ENCODE measurements at places on chromosomes 2 and 18.

GRCh38 chr2:75211266-75211770, 12.0 kb upstream of the TACR1 start:
- H3K36me3 ChIP-seq: no peaks in the 10 kb centered on the region
- no peaks in the 10 kb centered on the region for H3K4me1 ChIP-seq
- no peak overlapping the region for H3K27ac ChIP-seq
- no peaks in the 10 kb centered on the region for H3K27me3 ChIP-seq

DNA sequence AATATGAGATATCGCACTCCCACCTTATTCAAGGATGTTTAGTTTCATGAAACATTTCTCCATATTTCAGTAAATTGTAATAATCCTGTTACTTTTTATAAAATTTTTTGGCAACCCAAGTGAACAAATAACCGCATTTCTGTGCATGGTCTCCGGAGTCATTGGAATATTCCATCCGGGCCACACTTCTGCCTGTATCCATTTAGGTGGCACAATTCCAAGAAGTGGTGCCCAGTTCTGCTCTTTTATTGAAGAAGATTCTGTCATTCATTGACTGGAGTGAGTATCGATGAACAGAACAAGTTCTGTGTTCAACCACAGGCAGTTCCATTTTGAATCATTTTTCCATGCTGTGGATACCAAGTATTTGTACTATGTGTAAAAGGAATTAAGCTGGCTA, 26.6 kb upstream of the ICOS start:
- H3K27ac ChIP-seq: peak overlapping the region; percentile 9
- H3K27me3 ChIP-seq: no peaks in the 10 kb centered on the region
- H3K4me3 ChIP-seq: no peak overlapping the region
- H3K36me3 ChIP-seq: no peaks in the 10 kb centered on the region
- no peak for DNase-seq

GRCh38 chr2:5474716-5475115, 217.5 kb upstream of the SOX11 start:
- H3K27ac ChIP-seq: no peak overlapping the region
- H3K4me3 ChIP-seq: no peak overlapping the region
- no peaks in the 10 kb centered on the region for H3K36me3 ChIP-seq
- no peaks in the 10 kb centered on the region for H3K4me1 ChIP-seq
- peak; percentile 88 for DNase-seq

- no peaks in the 10 kb centered on the region for H3K27me3 ChIP-seq
- no peak for DNase-seq
- H3K4me3 ChIP-seq: no peak overlapping the region
- no peak overlapping the region for H3K27ac ChIP-seq
- H3K36me3 ChIP-seq: peaks cover 32% of the 10 kb centered on the region
- no peaks in the 10 kb centered on the region for H3K4me1 ChIP-seq
Observed at GRCh38 chr2:218755198-218755566, 26.8 kb upstream of the CYP27A1 start.

GRCh38 chr2:238551091-238551490, 124.4 kb downstream of the ASB1 start:
- H3K27me3 ChIP-seq: no peaks in the 10 kb centered on the region
- no peaks in the 10 kb centered on the region for H3K36me3 ChIP-seq
- H3K4me1 ChIP-seq: peaks cover 6% of the 10 kb centered on the region

DNA sequence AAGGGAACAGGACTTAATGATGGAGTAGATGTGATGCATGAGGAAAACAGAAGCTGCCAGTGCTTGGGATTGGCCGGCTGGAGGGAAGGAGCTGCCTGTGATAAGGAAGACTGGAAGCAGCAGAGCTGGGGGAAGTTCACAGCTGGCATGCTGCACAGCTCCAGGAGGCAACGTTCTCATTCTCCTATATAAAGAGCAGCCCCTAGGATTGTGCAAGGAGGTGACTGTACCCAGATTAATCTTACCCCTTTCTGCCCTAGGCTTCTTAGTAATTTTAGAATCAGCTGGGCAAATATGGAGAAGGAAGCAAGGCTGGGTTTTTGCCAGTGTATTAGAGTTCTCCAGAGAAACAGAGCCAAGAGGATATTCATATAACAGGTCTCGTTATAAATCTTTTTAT, 155.8 kb downstream of the ALPK2 start:
- no peak for DNase-seq
- H3K36me3 ChIP-seq: no peaks in the 10 kb centered on the region
- no peak overlapping the region for H3K27ac ChIP-seq
- H3K4me1 ChIP-seq: no peaks in the 10 kb centered on the region

GRCh38 chr18:30811580-30811979, 231.0 kb downstream of the DSC3 start:
- no peak overlapping the region for H3K4me3 ChIP-seq
- no peak overlapping the region for H3K27ac ChIP-seq
- DNase-seq: no peak
- H3K4me1 ChIP-seq: no peaks in the 10 kb centered on the region
- no peaks in the 10 kb centered on the region for H3K27me3 ChIP-seq

DNA sequence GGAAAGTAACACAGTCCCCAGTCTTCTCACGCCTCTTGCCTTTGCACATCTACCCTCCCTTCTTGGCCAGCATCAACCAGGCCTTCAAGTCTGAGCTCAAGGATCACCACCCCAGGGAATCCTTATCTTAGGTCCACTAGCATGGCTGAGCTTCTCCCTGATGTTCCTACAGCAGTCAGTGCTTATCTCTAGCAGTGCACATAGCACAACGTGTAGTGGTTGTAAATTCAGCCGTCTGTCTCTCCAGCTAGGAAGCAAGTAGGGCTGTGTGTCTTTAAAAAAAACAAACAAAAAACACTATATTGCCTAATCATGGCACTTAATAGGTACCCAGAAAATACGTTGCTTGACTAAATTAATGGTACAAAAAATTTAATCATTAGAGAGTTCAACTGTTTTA, 29.2 kb downstream of the KCNG3 start:
- no peaks in the 10 kb centered on the region for H3K36me3 ChIP-seq
- H3K27ac ChIP-seq: no peak overlapping the region
- H3K27me3 ChIP-seq: no peaks in the 10 kb centered on the region
- no peaks in the 10 kb centered on the region for H3K4me1 ChIP-seq
- DNase-seq: no peak

DNA sequence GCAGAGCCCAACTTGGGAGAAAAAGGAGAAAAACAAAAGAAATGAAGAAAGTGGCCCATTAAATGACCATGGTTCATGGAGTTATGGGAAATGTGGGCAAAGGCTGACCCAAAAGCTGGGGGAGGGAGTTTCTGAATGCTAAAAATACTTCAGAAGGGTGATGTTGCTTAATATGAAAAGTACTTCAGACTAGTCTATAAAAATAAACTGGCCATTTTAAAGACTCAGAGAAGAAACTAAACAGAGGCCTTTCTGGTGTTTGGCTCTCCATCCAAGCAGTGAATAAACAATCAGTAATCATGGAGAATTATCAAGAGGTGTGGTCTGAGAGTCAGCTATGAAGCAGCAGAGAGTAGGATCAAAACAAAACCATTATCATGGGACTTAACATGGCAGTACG, 160.8 kb upstream of the MAPRE2 start:
- H3K27me3 ChIP-seq: no peaks in the 10 kb centered on the region
- no peak overlapping the region for H3K27ac ChIP-seq
- H3K4me3 ChIP-seq: no peak overlapping the region

DNA sequence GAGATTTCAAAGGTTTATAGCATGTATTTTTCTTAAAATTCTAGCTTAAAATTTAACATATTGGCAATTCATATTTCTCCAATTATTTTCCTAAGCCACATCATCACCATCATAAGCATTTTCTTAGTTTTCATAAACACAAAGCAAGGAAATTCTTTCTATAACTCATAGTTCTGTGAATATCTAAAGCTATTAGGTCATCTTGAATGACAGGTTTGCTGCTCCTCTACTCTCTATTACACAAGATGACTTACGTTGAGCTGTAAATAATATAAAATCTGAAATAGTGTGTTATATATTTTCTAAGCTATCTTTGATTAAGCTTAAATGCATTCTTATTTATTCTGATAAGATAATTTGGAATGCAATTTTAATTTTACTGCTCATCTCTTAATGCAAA, 984.6 kb upstream of the CNTNAP5 start:
- DNase-seq: no peak
- no peak overlapping the region for H3K4me3 ChIP-seq
- no peaks in the 10 kb centered on the region for H3K27me3 ChIP-seq

GRCh38 chr2:118121101-118121500, 32.8 kb downstream of the INSIG2 start:
- H3K27ac ChIP-seq: no peak overlapping the region
- no peaks in the 10 kb centered on the region for H3K27me3 ChIP-seq
- H3K4me3 ChIP-seq: no peak overlapping the region
- no peak for DNase-seq
- H3K36me3 ChIP-seq: no peaks in the 10 kb centered on the region
- peaks cover 61% of the 10 kb centered on the region for H3K4me1 ChIP-seq

DNA sequence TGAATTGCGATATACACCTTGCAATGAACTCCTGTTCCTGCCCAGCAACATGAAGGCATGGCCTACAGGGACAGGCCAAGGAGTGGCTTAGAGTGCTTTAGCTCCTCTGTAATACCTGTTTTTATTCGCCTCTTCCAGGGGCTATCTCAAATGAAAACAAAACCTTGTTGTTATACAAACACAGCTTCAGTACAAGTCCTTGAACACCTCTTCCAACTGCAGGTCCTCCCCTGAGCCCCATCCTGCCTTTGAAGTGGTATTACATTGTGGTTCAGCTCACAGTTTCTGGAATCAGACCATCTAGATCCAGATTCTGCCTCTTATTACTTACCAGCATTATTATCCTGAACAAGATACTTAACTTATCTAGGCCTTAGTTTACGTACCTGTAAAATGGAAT, 83.0 kb upstream of the HNRNPA3 start:
- no peak for DNase-seq
- no peaks in the 10 kb centered on the region for H3K27me3 ChIP-seq
- H3K36me3 ChIP-seq: no peaks in the 10 kb centered on the region
- no peaks in the 10 kb centered on the region for H3K4me1 ChIP-seq
- H3K27ac ChIP-seq: no peak overlapping the region

DNA sequence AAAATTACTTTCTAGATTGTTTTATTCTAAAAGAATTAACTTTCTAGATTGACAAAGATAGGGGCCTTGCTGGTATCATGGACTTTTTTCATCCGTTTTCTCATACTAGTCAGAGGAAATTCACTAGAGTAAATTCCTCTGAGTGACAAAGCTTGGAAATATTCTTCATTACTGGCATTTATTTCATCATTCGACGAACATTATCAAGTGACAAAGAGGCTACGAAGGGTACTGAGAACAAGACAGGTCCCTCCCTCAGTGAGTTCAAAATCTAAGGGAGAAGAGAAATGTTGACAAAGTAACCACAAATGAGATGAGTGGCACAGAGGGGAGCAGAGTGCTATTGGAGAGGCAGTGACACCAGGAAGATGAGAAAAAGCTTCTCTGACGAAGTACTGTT, 4.3 kb downstream of the EPG5 start:
- H3K4me3 ChIP-seq: no peak overlapping the region
- no peaks in the 10 kb centered on the region for H3K27me3 ChIP-seq
- no peak for DNase-seq
- peaks cover 33% of the 10 kb centered on the region for H3K4me1 ChIP-seq
- H3K27ac ChIP-seq: peak overlapping the region; percentile 60
- no peaks in the 10 kb centered on the region for H3K36me3 ChIP-seq

- no peaks in the 10 kb centered on the region for H3K27me3 ChIP-seq
- no peaks in the 10 kb centered on the region for H3K36me3 ChIP-seq
- DNase-seq: no peak
- H3K4me3 ChIP-seq: no peak overlapping the region
- no peak overlapping the region for H3K27ac ChIP-seq
- no peaks in the 10 kb centered on the region for H3K4me1 ChIP-seq
Observed at GRCh38 chr18:67362906-67363305, 153.6 kb downstream of the DSEL start.

DNA sequence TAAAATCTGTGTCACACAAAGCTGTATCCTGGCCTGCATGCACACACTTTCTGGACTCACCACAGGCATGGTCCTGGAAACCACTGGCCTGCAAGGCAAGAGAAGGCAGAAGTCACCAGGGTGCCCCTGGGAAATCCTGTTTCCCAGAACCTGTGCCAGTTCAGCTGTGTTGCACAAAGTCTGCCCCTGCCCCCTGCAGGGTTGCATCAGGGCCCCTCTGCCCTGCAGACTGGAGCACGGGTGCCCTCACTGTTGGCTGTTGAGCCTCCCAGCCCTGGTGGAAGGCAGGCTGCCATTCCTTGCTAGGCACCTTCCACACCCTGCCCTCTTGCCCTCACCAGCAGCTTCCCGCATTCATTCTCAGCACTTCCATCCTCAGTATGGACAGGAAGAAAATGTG, 18.0 kb upstream of the TUBB6 start:
- H3K27me3 ChIP-seq: no peaks in the 10 kb centered on the region
- no peaks in the 10 kb centered on the region for H3K36me3 ChIP-seq
- peaks cover 22% of the 10 kb centered on the region for H3K4me1 ChIP-seq
- no peak overlapping the region for H3K27ac ChIP-seq

GRCh38 chr18:1053331-1054315, 149.0 kb downstream of the ADCYAP1 start:
- H3K36me3 ChIP-seq: no peaks in the 10 kb centered on the region
- H3K27ac ChIP-seq: no peak overlapping the region
- no peak overlapping the region for H3K4me3 ChIP-seq

- no peak overlapping the region for H3K27ac ChIP-seq
- no peaks in the 10 kb centered on the region for H3K36me3 ChIP-seq
- no peaks in the 10 kb centered on the region for H3K4me1 ChIP-seq
- no peak overlapping the region for H3K4me3 ChIP-seq
- no peak for DNase-seq
- no peaks in the 10 kb centered on the region for H3K27me3 ChIP-seq
Observed at GRCh38 chr2:229601936-229602335, 112.4 kb downstream of the DNER start.

GRCh38 chr18:8983195-8983594, 119.3 kb upstream of the NDUFV2 start:
- H3K36me3 ChIP-seq: no peaks in the 10 kb centered on the region
- DNase-seq: no peak
- no peaks in the 10 kb centered on the region for H3K27me3 ChIP-seq
- H3K4me1 ChIP-seq: no peaks in the 10 kb centered on the region
- H3K27ac ChIP-seq: no peak overlapping the region
- no peak overlapping the region for H3K4me3 ChIP-seq

- H3K27me3 ChIP-seq: no peaks in the 10 kb centered on the region
- H3K36me3 ChIP-seq: no peaks in the 10 kb centered on the region
- H3K4me1 ChIP-seq: peaks cover 83% of the 10 kb centered on the region
- H3K27ac ChIP-seq: peak overlapping the region; percentile 71
Observed at GRCh38 chr2:45886171-45886663, 234.7 kb downstream of the PRKCE start.
